ENCODE measurements at places on chromosomes 3 and 15.

DNA sequence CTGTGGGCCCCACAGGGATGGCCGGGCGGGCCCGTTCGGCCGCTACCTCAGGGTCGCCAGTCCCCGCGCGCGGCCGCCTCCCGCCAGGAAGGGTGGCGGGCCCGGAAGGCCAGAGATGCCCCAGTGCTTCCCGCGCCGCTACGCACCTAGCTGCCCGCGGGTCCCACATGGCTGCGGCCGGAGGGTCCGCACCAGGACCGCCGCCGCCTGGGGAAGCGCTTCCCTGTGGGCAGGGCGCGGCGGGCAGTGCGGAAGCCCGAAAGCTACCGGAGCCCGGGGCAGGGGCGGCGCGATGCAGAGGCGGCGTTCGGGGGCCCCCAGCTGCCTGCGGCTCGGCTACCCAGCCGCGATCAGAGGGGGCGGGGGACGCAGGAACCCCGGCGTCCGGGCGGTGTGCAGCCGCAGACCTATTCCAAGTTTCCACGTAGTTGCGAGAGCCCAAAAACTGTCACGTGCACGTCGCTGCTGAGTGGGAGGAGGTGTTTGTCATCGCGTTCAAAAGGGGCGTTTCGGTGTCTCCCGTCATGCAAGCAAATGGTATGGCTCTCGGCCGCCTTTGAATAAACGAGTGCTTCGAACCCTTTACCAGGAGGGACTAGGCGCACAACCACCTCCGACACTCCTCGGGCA is at the start of gene TRANK1:
TRANK1 (minus strand) TSS at position 414 of the 630 bp plus-strand sequence; CDS start at position 169, 245 bp downstream.
- no peak for DNase-seq

DNA sequence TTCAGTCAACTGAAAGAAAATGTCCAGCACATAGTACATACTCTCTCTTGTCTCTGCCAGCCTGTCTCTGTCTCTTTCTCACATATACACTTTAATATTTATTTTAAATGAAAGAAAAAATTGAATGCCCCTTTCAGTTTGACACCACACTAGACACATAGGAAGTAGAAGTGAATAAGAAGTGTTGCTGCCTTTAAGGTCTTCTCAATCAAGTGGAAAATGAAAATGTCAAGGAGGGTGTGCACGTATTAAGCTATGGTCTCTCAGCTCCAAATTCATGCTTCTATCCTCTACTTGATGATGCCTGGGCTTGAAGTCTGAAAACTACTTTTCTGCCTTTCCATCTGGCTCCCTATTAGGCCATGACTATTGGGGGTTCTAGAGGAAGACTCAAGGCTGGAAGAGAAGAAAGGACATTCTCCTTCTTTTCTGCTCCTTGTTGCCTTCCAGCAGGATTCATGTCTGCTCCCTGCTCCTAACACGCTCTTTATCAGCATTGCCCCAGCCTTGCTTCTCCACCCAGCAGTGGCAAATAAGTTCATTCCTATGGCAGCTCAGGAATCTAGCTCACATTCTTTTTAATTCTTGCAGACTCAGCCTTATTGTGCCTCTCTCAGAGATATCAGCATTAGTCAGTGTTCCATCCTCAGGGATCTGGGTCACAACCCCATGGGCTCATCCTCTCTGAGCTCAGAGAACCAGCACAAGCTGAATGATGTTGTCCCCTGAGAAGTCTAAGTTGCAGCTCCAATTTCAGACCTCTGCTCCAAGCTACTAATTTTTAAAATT is 609.1 kb upstream of the GRM7 start:
- DNase-seq = no peak

GRCh38 chr3:179801856-179802255 is 149.0 kb downstream of the USP13 start:
- DNase-seq = no peak

- DNase-seq = no peak
Observed at GRCh38 chr3:167501941-167502340, 28.1 kb upstream of the SERPINI2 start.

- DNase-seq = no peak
Observed at GRCh38 chr15:69298354-69298696, 387 bp upstream of the PAQR5 start.

DNA sequence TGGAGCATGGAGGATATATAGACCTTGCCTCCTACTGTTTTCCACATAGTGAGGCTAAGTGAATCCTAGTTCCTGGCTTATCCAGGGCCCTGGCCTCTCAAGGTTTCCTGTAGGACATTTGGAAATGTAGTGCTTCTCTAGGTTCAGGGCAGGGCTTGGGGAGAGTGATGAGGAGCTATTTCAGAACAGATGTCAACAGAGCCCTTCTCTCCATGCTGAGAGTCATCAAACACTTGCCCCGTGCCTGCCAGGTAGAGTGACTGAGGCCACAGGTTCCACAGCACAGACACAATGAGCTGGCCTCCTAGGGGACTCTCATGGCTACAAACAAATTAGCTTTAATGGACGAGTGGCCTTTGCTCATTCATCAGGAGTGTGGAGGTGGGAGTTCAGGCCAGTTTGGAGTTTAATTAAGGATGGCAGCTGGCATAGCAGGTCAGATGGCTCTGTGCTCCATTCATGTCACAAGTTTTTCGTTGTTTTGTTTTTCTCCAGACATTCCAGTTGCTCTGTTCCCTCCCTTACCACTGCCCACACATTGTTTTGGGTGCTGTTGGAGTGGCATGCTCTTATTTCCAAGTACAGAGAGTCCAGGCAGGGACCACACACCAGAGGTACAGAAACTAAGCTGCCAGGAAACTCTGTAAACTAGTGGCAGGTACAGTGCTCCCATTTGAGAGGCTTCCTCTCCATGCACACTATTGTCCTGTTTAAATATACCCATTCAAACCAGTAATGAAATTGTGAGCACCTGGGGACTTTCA is 189.8 kb downstream of the RYR3 start:
- DNase-seq = peak; percentile 23

DNA sequence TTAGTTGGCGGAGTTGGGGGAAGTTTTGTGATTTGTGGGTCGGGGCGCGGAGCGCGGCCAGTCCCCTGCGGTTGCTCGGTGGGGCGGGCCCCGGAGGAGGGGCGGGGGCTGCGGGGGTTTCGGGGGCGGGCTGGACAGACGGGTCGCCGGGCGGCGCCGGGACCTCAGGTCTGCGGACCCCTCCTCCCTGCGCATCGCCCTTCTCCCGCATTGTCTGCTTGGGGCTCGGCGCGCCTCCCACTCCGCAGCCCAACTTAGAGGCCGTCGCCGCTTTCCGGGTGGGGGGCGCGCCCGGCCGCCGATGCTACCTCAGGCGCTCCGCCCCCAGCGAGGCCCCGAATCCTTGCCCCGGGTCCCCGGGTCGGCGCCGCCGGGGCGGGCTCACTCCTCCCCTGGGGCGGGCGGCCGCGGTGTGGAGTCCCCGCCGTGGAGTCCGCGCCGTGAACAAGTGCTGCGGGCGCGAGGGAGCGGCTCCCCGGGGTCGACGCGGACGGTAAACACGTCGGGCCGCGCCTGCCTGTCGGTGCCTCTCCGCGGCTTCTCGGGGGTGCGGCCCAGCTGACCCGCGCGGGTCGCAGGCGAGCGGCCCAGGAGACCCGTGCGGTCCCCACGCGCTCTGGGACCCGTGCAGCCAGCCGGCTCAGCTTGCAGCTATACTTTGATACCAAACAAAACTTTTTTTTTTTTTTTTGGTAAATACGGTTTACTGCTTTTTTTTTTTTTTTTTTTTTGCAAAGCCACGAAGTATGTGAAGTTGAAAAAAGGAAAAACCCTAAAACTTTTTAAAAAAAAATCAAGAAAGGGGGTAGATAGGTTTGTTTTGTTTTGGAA is 624 bp downstream of the AKAP13 start:
- DNase-seq = no peak

DNA sequence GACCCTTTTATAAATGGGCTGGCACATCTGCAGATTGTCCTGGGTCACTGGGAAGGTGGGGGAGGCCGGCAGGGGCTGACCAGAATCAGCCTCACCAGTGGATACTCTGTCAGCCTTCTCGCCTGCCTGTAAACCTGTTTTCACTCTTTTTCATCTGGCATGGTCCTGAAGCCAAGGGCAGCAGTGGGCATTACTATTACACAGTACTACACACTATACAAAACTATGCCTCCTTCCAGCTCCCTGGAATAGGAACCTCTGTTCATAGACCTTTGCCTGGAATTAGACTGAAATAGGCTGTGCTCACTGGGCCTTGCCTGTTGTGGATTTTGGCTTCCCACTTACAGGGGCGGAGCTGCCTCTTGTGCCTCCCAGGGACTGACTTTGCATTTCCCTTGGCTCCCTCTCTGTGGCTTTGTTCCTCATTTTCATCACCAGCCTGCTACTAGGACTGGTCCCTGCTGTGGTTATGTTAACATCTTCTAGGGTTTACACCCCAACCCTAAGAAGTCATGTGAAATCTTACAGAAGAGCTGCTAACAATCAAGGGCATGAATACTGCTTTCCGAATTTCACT is 120.7 kb downstream of the FNDC3B start:
- DNase-seq = peak; percentile 70

- DNase-seq = peak; percentile 33
Observed at GRCh38 chr15:76393614-76394013, 57.0 kb downstream of the ISL2 start.

- no peak for DNase-seq
Observed at GRCh38 chr3:101123081-101123480, 129.9 kb upstream of the ABI3BP start.

DNA sequence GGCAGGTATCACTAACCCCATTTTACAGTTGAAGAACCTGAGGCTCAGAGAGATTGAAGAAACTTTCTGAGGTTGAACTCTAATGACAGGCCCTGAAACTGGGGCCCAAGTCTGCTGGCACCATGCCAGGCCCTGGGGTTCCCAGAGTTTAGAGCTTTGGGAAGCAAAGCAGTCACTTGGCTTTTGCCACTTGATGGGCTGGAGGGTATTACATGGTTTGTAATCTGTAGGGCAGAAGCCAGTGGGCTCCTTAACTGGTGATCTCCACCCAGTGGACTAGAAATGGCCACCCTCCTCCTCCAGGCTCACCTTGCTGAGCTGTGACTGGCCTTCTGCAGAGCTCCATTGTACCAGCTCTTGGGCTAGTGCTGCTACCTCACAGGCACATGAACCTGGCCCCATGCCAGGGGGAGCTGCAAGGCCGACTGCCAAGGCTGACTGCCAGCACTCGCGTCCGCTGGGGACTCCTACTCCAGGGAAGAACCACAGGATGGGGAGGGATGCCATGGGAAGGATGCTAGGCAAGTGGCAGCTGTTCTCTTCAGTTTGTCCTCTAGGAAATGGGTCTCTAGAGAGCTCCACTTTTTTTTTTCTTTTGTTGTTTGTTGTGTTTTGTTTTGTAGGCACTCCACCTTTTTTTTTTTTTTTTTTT is 104.8 kb downstream of the ETFA start:
- DNase-seq = peak; percentile 82

DNA sequence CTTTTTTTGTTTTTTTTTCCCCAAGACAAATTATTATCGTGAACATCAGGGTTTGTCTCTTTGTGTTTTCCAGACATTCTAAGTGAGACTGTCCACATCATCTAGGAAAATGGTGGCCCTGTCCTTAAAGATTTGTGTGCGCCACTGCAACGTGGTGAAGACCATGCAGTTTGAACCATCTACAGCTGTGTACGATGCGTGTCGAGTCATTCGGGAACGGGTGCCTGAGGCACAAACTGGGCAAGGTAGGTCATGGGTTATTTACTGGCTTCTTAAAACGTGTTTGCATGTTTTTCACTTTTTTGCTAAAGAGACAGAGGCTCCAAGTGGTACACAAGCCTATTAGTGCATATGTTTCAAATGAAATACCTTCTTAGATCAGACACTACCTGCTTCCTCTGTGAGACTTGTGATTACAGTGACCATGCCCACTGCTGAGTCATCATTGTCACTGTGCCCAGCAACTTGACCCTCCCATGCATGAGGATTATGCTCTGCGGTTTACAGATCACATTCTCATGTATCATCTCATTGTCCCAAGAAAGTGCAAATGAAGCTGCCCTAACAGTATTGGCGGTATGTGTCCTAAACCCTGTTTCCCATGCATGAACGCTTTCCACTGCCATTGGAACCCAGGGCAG is 395.2 kb upstream of the TPM1 start:
- DNase-seq = peak; percentile 92

- DNase-seq = peak; percentile 50
Observed at GRCh38 chr15:71149646-71150557, 34.6 kb downstream of the THSD4 start.

DNA sequence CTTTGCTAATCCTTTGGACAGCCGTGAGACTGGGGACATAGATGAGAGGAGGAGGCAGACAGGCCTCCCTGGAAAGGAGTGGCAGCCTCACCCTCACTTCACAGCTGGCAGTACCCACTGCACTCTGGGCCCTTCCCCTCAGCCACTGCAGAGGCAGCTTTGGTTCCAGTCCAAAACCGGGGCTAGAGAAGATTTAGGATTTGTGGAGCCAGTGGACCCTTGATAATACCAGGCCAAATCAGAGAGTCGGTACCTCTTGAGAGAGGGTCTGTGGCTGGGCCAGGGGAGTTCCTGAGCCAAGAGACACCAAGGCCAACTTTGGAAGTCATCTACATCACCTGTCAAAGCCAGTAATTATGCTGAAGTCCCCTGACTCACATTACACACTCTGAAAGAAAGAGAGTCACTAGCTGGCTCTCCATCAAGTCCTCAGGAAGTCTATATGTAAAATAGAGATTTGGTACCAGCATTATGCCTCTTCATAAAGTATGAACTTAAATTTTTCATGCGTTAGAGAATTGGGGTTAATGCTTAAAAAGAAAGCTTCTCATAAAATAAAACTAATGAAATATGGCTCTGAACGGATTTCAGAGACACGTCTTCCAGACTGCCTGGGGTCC is 244.1 kb upstream of the SEMA6D start:
- DNase-seq = no peak

DNA sequence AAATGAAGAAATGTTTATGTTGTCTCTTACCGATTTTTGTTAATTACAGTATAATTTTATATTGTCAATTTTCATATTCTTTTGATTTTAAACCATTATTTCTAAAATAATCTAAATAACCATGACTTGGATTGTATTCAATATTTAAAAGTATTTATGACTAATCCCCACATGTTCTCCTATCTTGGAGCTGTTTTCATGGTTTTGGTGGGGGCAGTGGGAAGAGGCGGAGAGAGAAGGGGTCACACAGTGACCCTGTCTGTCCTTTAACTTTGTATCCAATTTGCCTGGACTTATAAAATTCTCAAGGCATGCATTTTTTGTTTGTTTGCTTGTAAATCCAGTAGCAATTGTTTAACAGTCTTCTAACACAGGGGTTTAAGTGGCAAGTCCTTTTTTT is 407.4 kb downstream of the NTRK3 start:
- no peak for DNase-seq

- no peak for DNase-seq
Observed at GRCh38 chr3:49465270-49466034, 4.6 kb upstream of the DAG1 start.

DNA sequence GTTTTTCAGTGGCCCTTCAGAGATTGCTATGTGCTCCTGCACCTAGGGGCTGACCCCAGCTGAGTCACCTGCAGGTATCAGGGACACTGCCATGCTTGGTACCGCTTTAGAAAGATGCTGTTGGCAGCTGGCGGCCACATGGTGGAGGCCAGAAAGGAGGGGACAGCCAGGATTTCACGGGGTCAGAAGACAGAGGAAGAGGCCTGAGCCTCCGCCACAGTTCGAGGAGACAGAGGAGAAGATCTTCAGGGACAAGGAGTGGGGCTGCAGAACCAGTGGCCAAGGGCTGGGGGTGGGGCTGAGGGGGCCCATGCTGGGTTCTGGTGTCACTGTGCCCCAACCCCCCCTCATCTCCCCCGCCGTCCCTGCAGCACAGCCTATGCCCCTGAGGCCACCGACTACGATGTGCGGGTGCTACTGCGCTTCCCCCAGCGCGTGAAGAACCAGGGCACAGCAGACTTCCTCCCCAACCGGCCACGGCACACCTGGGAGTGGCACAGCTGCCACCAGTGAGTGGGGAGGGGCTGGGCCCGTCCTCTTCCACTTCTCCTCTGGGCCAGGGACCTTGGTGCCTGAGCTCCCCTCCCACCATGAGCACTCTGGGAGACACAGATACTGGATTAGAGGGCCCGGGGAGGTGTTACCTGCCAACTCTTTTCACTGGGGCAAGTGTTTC is 19.9 kb downstream of the LOXL1 start:
- no peak for DNase-seq
